ENCODE measurements at places on chromosomes 5 and 9.

DNA sequence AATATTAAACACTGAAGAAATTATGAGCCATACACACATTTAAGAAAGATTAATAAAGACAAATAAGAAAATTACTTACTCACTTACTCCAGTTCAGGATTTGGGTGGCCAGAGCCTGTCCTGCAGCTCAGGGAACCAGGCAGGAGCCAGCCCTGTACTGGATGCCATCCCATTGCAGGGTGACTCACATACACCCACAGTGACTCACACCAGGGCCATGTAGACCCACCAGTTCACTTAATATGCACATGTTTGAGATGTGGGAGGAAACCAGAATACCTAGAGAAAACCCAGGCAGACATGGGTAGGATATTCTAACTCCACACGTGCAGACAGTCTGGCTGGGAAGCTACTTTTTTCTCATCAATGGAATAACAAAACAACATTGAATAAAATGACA, 49.6 kb upstream of the ADRB2 start:
- DNase-seq, result no peak

DNA sequence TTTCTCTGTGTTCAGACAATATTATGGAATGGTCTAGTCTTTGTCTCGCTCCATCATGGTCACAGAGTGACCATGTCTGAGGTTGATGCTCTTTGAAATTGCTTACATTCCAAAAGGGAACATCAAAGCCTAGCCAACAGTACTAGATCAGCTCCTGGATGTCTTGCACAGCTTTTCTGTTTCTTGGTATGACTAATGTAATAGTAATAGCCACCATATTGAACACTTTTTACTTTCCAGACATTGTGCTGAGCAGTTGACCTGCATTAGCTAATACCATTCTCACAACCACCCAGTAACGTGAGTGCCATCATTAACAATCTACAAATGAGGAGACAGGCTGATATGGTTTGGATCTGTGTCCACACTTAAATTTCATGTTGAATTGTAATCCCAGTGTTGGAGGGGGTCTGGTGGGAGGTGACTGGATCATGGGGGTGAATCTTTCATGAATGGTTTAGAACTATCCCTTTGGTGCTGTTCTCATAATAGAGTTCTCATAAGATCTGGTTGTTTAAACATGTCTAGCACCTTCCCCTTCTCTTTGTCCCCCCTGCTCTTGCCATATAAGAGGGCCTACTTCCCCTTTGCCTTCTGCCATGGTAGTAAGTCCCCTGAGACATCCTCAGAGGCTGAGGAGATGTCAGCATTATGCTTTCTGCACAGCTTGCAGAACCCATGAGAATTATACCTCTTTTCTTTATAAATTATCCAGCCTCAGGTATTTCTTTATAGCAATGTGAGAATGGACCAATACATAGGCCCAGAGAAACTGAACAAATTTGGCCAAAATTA, 577.5 kb upstream of the CLINT1 start:
- no peak for DNase-seq

DNA sequence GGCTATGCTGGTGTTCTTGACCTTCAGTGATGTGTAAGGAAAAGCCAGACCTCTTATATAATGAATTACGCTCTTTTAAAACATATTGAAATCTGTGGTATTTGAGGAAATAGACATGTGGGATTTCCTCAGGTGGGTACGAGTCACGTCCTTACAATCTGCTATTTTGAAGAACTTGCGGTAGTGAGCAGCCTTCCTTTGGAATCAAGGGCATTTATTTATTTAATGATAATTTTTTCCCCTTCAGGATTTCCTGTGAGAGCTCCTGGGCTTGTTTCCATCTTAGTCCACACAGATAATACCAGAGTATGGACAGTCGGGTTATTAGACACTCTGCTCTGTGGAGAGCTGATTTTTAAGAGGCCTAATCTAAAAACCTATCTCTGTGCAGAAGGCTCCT, 167.9 kb downstream of the ARHGEF28 start:
- DNase-seq, result no peak

GRCh38 chr5:59151162-59151889, 568.5 kb downstream of the RAB3C start:
- DNase-seq, result no peak
